ENCODE measurements at places on chromosomes 4 and X.

GRCh38 chr4:41209187-41209586, 5.2 kb downstream of the APBB2 start:
- no peak for DNase-seq

DNA sequence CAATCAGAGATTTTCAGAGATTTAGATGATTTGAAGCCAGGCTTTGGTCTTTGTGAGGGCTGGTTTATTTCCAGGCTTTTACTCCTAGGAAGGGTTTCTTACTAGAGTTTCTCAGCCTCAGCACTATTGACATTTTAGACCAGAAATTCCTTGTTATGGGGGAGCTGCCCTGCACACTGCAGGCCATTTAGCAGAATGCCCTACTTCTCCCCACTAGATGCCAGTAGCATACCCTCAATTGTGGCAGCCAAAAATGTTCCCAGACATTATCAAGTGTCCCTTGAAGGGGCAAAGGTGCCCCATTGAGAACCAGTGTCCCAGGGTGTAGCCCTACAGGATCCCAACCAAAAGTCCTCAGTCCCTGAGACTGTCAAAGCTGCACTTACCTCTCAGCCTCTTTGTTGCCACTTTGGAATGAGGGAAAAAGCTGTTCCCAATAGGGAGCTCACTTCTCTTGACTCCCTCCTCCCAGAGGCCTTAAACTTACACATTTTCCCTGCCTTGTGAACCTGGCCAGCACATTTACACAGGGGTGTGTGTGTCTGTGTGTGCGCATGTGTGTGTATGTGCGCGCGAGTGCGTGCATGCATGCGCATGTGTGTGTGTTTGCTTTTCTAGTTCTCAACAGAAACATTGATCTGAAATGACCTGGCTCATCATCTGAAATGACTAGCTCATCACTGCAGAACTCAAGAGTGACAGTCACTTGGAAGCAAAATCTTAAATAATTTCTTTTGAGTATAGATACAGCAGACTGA, 231.4 kb downstream of the QDPR start:
- no peak for DNase-seq

GRCh38 chr4:23737571-23737970, 152.3 kb downstream of the PPARGC1A start:
- no peak for DNase-seq

GRCh38 chr4:118260309-118260708, 92.5 kb downstream of the PRSS12 start:
- no peak for DNase-seq

- DNase-seq, result no peak
Observed at GRCh38 chrX:17642891-17643290, 94.4 kb upstream of the SCML1 start.

GRCh38 chr4:89558147-89558546, 250.5 kb upstream of the GPRIN3 start:
- DNase-seq, result no peak

DNA sequence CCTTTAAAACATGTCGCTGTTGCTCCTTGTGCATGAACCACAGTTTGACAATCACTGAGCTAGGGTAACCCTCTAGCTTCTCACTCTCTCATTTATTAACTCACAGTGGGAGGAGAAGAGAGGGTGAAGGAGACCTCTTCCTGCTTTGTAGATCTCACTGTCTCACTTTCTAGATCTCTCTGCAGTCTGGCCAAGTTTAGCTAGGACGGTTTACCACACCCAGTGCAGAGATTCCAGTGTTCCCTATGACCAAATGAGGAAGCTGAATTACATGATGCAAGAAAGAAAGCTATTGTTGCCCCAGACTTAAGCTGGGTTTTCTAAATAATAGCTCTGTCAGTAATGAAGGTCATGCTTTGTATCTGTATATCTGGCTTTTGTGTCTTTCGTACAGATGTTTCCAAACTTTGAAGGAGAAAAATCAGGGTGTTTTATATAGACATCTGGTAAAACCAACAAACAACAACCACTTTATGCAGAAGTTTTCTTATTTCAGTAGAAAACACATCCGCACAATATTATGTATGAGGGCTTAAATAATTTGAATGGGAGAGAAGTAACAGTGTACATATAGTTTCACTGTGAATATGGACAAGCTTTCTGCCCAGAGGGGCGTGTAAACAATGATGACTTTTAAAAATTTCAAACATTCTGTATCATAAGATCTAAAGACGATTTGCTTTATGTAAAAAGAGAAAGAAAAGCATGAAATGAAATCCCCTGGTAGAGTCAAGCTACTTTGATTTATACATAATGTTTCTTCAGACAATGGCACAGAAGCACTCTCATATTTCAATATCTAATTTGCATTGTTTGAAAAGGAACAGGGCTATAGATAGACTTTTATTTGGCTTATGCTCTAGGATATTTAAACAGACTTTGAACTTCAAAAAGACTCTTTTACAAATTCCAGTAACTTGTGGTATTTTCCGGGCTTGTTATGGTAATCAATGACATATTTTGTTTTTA, 582.3 kb downstream of the FSTL5 start:
- no peak for DNase-seq

DNA sequence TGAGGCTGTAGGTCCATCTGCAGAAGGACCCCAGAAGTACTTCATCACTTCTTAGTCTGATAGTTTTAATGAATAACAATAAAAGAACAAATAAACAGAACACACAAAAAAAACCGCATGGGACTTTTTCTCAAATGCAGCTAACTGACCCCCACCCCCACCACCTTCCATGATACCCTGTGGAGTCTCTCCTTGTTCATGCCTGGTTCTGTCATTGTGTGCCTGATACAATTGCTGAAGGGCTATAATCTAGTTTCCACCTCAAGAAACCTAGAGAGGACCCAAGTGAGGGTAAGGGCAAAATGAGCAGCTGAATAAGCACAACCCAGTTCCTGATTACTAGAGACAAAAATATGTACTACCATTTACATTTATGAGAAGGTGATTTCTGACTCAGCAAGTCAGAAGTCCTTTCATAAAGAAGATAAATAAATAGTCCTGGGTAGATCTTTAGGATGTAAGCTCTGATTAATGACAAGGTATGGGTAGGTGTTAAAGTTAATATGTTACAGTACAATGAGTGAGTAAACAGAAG, 155.1 kb downstream of the TMA16 start:
- DNase-seq, result no peak
